ENCODE measurements at places on chromosomes 3 and 15. TPM values are rescaled to one million over a fixed set of nuclear protein-coding genes. Genes with fewer than 3 reads are reported as not detected.

Gene RCCD1
- total RNA-seq: 23.5 TPM

Gene GP9
- not detected for total RNA-seq

Gene DHX30
- 96.3 TPM for total RNA-seq

Gene CYP1A2
- not detected for total RNA-seq

Gene ZNF80
- 0.06 TPM for total RNA-seq

Gene TICRR
- 8.0 TPM for total RNA-seq

- no peak for DNase-seq
Measured at GRCh38 chr3:134381076-134381475, 6.8 kb upstream of the AMOTL2 start.

DNA sequence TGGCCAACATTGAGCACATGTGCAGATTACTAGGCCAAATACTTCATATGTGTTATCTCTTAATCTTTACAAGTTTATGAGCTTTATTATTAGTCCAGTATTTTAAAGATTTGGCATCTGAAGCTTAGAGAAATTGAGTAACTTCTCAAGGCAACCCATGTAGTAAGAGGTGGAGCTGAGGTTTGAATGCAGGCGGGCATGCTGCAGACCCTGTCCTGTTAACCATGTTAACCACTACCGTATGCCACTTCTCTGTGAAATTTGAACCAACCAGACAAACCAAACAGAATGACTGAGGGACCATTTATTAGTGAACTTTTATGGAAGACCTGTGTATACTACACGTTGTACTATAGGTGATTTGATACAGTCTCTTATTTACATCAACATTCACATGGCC is 49.7 kb downstream of the MEF2A start:
- no peak for DNase-seq

- DNase-seq: no peak
Measured at GRCh38 chr3:14602006-14602803, 49.4 kb upstream of the CCDC174 start.

DNA sequence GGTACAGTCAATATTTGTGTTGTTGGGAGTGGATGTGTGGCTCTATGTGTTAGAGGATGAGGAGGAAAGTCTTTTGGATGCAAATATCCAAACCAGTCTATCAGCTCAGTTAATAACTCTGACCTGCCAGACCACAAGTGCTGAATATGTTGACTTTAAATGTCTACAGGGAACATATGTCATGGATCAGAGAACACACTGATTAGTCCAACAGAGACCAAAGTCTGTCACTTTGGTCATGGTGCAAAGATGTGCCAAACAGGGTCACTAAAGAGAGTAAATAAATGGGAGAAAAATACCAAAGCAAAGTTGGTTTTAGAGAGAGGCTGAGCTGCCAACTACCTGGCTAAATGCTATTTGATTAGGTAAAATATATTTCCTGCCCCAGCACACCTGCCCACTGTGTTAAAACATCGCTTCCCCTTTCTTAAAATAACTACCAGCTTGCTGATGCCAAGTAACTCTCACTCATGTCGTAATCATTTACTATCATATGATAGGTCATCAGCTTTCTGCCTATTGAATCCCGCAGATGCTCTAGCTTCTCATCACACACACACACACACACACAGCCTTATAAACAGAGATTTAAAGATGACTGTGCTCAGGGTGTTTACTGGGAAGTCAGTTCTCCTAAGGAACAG is 173.3 kb downstream of the PDZRN3 start:
- DNase-seq: no peak

DNA sequence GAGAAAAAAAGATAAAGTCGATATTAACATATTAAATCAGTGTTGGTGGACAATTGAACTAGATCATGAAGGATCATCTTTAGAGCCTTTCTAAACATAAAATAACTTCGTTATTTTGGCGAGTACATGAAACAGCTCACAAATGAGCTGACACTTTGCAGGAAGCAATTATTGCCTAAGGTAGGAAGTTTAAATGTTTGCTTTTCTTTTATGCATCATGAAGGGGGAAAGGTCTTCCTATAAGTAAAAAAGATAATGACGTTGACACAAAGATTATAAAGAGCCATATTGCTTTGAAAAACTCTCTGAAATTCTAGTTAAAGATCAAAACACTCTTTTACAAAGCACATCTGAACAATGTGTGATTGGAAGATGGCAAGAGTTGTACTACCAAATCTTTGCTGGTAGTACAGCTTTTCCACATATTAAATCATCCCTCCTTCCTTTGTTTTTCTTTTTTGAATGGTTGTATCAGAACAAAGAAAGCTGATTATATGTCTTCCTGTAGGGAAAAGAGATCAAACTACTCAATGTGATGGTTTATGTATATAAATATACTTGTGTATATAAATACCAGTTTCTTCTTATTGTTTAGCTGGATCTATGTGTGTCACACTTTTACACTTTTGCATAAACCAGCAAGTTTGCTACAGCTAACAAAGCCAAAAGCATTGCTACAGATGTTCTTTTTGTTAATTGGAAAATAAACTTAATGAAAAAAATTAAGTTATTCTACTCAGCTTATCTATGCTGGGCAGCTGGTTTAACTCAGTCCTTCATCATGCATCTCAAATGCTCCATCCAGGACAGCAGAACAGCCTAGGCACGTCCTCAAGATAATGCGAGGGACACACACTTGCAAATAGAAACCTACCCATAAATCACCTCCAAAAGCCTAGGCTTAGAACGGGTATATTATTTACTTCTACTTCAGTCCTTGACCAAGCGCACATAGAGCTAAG is 850.8 kb upstream of the ROBO1 start:
- DNase-seq: no peak

DNA sequence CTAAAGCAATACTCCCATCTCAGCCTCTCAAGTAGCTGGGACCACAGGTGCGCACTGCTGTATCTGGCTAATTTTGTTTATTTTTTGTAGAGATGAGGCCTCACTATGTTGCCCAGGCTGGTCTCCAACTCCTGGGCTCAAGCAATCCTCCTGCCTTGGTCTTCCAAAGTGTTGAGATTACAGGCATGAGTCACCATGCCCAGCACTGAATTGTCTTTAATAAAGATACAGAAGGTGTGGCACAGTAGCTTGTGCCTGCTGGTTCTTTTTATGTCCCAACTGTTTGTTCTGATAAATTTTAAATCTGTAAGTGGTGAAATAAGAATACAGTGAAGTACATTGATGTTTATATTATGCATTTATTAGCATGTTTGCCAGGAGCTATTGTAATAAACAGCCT is 20.6 kb upstream of the TRAK1 start:
- DNase-seq: no peak

- peak; percentile 35 for DNase-seq
Measured at GRCh38 chr3:147369661-147370123, 36.7 kb downstream of the ZIC4 start.

DNA sequence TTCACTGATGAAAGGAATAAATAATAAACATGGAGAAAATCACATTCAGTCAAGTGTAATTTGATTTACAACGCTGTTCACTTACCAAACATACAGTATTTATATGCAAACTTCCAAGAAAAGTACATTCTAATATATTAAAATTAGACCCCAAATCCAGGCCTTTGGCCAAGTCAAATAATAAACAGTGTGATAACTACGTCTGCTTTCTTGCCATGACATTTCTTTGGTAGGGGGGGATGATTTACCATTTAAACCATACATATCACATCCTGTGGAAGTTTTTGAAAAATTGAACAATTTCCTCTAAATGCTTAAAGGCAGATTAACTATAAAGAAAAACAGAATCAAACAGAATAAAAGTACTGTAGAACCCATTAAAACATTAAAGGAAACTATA is 368.2 kb upstream of the WNT5A start:
- DNase-seq: no peak

DNA sequence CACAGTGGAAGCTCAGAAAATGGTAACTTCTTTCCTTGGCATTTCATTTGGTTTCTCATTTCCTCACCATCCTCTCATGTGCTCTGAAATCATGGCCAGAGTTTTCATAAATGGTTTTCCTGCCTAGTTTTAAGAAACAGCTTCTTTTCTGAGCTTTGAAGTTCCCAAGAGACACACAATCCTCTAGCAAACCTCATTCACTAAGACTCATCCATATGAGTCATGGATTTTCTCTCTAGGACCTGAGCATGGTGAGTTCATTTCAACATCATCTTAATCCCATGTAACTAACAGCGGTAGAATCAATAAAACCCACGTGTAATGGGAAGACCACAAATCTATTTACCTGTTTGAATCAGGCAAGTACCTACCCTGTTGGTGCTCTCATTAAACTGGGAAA is 274.5 kb upstream of the LRTM1 start:
- peak; percentile 97 for DNase-seq

GRCh38 chr3:33957176-33957575 is 158.7 kb downstream of the PDCD6IP start:
- no peak for DNase-seq

GRCh38 chr3:112247900-112248299 is 46.1 kb downstream of the SLC9C1 start:
- DNase-seq: no peak

GRCh38 chr3:15269091-15269989 is 63.0 kb downstream of the SH3BP5 start:
- DNase-seq: peak; percentile 94

Data from LHCN-M2 (cell line).